NK-92 treated with Interleukin-12 subunit alpha and Interleukin-12 subunit beta, amount 100 ng/mL, for 24 hours (cell line): ENCODE measurements at places on chromosomes 4 and X.

DNA sequence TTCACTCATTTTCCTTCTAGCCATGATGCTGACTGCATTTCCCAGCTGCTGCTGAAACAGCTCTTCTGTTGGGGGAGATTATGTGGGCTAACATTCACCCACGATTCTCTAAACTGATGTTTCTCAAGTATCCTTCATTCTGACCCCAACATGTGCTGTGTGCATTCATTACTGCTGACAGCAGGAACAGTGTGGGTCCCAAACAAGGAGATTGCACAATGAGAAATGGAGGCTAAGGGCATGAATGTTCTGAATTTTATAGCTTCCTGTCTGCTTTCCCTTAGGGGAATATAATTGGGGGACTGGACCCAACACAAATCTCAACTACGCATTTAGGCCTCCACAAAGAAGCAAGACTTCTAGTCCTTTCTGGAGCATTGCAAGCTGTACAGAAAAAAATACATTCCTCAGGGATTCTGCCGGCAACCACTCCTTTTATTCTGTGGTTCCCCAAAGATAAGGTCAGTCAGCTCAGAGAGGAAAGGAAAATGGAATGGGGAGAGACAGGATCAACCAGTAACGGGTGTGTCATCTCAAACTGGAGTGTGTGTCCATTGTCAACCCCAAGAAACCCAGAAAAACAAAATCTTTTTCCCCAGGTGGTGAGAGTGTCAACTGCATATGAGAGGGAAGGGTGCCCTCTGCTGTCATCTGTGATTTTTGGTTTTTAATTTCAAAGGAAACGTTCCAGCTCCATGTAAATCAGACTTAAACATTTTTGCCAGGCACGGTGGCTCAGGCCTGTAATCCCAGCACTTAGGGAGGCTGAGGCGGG lies 81.5 kb upstream of the EGFL6 start:
- DNase-seq: no peak

GRCh38 chr4:8353912-8354453 lies 84.4 kb downstream of the HTRA3 start:
- DNase-seq: no peak

DNA sequence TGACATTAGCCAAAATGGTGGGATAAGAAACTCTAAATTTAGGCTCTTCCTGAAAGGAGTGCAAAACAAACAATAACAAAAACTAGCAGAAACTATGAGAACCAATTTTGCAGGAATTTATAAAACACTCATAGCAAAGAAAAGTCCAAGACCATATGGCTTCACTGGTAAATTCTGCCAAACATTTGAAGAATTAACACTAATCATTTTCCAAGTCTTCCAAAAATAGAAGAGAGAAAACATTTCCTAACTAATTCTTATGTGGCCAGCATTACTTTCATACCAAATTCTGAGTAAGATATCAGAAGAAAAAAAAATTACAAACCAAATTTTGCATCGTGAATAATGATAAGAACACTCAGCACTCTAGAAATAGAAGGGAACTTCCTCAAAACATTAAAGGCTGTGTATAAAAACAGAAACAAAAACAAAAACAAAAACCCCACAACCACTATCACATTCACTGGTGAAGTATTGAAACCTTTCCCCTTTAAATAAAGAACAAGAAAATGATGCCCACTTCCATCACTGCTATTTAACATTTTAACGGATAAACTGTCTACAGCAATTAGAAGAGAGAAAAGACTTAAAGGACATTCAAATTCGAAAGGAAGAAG lies 524.3 kb upstream of the GALNTL6 start:
- DNase-seq: no peak

DNA sequence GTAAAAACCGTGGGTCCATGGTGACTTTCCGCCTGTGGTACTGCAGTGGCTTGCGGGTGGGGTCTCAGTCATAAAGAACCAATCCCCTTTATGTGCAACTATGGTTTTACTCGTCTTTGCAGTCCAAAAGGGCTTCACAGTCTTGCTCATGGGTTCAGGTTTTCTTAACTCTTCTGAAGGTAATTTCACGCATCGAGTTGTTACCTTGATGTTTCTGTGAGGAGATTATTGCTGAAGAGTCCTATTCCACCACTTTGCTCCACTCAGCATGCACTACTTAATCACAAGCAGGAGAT lies 41.5 kb downstream of the F8 start:
- no peak for DNase-seq

DNA sequence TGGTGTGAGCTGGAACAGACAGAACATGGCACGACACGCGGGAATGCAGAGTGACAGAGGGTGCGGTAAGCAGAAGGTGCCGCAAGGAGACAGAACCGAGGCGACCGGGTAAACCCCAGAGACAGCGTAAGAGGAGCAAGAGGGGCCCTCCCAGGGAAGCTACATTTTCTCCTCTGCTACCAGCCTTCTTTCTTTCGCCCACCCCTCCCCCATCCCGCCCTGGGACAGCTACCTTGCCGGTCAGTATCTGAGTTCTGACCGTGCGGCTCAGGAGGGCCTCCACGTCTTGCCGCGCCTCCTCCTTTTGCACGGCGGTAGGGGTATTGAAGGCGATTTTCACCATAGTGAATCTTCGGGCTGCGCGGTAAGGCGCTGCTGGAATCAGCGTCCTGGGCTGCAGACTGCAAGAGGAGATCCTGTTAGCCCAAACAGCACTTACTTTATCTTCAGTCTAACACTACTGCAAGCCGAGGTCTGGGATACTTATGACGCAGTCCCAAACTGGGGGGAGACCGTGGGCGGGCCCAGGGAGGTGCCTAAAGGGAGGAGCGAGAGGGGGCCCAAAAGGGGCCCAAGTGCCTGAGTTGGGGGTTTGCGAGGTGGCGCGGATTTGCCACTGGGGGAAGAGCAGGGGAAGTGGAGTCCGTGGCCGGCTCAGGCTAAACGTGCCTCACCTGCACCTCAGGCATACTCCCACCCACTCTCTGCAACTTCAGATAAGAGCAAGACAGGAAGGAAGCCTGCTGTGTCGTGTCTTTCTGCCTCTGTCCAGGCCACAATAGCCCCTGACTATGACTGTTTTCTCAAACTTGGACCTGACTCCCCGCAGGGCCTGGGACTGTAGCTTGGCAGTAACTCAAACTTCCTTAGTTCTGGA lies at the start of gene ITM2A:
Gene ITM2A (minus strand): TSS at position 462 of the 877 bp plus-strand sequence. CDS start 119 bp downstream, at position 343.
- DNase-seq: no peak

DNA sequence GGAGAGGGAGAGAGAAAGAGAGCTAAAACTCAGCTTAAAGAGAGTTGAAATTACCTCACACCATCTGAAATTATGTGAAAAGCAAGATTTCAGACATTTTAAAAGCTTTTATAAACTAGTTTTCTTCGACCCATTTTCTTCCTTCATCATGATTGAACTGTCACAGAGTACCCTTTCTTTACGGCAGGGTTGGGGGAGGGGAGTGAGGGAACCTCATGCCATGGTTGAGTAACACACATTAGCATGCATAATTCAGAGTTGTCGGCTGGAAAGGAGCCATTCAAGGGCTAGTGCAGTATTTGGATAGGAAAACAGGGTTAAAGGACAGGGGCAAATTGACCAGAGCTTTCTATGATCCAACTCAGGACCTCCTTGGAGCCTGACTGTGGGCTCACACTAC lies 46.2 kb downstream of the PCDH19 start:
- no peak for DNase-seq

GRCh38 chr4:103118166-103118565 lies 18.5 kb upstream of the BDH2 start:
- no peak for DNase-seq

DNA sequence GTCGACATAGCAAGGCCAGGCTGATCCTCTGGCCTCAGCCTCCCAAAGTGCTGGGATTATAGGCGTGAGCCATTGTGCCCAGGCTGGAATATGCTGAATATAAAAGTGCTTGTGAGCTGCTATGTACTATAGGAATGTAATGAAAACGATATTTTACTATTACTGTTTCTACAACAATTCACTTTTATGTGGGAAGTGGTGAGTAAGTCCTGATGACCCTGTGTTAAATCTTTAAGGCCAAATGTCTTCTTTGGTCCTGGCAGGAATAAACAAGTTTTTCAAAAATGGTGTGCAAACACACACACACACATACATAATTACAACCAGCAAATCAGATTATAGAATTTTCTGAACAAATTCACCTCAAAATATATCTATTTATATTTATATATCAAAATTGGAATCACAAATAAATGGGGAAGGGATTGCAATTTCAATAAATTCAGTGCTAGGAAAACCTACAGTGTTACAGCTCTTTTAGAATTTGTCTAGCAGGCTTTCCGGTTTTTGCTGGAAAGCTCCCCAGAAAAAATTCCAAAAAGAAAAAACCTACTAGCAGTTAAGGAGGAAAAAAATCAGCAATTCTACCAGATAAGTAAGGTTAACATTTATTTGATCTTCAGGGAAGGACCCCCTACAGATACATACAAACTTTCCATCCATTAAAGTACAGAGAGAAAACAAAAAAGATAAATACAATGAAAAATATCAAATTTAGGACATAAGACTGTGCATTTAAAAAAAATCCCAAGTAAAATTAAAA lies 17.9 kb downstream of the SMIM14 start:
- no peak for DNase-seq

DNA sequence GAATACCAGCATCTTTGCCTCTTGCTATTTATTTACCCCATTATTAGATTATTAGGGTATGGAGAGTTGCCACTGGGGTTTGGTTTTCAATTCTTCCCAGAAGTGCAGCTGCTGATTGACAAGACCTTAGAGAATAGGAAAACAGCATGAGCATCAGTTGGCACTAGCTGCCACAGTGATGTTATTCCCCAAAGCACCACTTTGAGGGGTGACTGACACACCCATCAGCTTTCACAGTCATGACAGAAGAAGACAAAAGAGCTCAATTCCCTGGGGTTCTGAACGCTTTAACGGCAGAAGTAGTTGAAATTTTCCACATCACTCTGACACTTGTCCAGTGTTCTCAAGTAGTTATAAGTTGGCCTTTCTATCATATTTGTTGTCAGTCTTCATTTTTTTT lies 55.0 kb upstream of the NR3C2 start:
- no peak for DNase-seq

- no peak for DNase-seq
Observed at GRCh38 chr4:118962540-118962939, 73.9 kb downstream of the SYNPO2 start.

DNA sequence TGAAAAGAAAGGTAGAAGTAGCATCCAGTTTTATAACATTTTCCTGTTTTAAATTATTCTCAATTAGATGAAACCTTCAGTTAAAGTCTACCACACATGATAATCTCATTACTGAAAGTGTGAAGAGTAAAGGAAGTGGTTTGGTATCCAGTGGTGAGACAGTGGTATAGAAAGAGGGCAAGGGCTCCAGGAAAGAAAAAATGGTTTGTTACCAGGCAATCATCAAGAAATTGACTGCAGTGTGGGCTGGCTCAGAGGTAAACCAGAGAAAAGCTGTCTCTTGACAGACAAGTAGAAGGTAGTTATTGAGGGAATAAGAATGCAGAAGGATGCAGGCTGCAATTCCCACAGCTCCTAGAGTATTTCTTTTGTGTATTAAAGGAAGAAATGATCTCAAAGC lies 406.2 kb downstream of the TLL1 start:
- no peak for DNase-seq

DNA sequence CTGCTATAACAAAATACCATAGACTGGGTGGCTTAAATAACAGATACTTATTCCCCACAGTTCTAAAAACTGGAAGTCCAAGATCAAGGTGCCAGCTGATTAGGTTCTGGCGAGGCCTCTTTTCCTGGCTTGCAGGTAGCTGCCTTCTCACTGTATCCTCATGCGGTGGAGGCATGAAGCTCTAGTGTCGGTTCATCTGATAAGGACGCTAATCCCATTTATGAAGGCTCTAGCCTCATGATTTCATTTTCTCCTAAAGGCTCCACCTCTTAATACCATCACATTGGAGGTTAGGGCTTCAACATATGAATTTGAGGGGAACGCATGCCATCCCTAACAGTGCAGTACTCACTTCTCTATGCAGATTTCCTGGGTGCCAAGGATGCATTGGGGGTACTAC lies 57.9 kb upstream of the STIM2 start:
- DNase-seq: no peak

GRCh38 chr4:85701861-85702321 lies 226.9 kb downstream of the ARHGAP24 start:
- no peak for DNase-seq

GRCh38 chr4:164765096-164765495 lies 11.2 kb downstream of the SMIM31 start:
- DNase-seq: no peak

DNA sequence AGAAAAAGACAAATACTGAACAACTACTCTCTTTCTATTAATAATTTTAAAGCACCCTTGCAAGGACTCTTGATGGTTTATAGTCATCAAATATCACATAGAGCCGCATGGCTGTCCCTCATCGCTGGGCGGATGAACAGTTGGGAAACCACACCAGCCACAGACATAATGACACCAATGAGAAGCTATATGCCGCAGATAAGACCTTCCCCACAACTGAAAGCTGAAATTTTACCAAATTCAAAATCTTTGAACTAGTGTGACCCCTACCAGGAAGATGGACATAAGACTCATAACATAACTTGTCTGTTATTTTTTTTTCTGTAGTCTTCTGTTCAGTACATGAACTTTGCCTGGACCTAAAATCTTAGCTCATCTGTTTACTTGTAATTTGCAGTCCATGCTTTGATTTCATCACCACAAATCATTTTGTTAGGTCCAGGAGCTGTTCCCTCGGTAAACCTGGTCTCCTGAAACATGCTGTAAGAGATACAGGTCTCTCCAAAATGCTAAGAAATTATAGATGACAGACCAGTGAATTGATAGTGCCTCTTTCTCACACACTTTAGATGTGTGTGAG lies 157.3 kb upstream of the RAPGEF2 start:
- DNase-seq: no peak

DNA sequence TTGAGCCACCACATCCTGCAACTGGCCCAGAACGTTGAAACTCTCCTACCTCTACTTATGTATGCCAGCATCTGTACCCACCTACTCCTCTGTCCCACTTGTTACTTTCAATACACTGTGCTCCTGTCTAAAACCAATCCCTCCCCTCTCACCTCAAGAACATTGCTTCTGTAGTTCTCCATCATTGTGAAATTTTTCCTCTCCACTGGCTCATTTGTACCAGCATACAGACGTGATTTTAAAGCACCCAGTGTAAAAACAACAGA lies 25.5 kb upstream of the USO1 start:
- no peak for DNase-seq

DNA sequence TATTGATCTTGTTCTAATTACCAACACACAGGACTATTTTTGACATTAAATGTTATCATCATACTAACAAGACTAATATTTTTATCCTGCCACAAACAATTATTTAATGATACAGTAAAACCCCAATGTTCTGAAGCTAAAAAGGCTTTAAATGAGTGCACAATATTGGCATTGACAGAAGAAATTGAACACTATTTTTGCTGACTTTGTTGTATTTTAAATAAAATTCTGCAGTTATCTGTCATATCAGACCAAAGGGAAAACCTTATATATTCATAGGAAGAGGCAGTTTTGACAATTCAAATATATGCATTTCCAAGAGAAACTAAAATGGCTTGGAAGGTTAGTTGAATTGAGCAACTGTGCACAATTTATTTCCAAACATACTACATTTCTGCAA lies 397.8 kb upstream of the GALNT7 start:
- no peak for DNase-seq
